Parietal lobe (tissue), 2 donors: ENCODE measurements at places on chromosomes 6 and 20. TPM values are rescaled to one million over a fixed set of nuclear protein-coding genes. Genes with fewer than 3 reads are reported as not detected.

Gene KIF25
- not detected for total RNA-seq

Gene TSPO2
- total RNA-seq = not detected

Gene JPH2
- total RNA-seq = not detected

Gene CTAGE9
- not detected for total RNA-seq

Gene TRIM10
- total RNA-seq = 0.31 TPM

Gene ELOVL4
- total RNA-seq = 29.1 TPM

Gene SLC26A8
- total RNA-seq = 3.8 TPM

Gene PHIP
- total RNA-seq = 102 TPM

Gene TGM3
- 0.31 TPM for total RNA-seq
